ENCODE measurements at places on chromosomes 7 and 10.

- DNase-seq, result no peak
Observed at GRCh38 chr7:80098795-80099194, 35.8 kb upstream of the GNAI1 start.

GRCh38 chr7:151018421-151019129 lies 5.7 kb downstream of the ATG9B start:
- peak; percentile 24 for DNase-seq

DNA sequence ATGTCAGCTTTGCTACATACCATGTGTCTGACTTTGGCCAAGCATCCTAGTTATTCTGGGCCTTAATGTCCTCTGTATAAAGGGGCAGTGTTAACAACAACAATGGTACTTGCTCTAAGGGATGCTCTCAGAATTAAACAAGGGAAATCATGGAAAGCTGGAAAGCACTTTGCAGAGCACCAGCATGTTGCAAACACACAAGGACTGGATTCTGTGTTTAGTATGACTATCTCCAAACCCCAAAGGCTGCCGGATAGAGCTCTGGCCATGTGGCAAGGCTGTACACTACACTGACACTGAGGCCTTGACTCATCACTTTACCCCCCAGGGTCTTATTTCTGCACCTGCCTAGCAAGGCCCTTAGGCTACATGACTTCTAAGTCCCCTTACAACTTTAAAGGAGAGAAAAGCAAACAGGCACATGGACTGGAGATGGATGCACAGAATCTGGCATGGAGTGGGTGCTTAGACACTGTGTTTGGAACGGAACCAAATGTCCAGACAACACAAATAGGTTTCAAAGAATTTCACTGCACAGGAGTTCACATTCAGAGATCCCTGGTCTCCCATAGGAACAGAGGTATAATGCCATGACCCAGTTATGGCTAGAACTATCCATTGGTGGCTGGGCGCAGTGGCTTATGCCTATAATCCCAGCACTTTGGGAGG lies 74.6 kb downstream of the FAM13C start:
- no peak for DNase-seq

GRCh38 chr10:120453886-120454285 lies 3.1 kb upstream of the PLPP4 start:
- DNase-seq, result no peak

GRCh38 chr7:83614112-83614511 lies 34.8 kb downstream of the SEMA3E start:
- no peak for DNase-seq

DNA sequence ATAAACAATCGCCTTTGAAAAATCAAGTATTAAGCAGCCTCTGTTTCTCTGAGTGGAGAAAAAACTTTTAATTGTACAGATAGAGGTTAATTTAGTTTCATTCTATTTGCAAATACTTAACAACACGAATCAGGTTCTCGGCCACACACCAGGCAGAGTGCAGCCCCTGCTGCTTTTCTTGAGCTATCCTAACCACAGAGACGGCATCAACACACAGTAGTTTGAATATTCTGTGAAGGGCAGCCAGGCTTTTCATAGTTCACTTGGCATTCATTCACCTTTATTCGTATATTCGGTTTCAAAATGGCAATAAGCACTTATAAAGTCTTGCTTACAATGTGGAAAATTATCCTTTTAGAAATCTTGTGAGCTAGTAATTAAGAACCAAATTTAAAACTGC lies 5.7 kb downstream of the ADARB2 start:
- DNase-seq, result no peak

DNA sequence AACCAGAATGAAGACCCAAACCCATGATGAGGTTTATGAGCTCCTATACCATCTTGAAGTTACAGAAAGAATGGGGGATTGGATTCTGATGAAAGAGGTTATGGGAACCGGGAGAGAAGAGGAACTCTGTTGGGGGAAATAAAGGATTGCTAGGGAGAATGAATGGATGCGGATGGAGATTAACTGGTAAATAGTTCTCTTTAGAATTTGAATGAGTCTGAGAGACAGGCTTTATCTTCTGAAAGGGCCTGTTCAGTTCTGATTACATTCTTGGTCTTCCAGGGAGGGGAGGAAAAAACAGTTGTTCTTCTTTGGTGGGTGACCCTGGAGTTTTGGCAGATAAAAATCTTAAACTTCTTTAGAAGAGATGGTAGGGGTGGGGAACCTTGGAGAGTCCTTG lies 13.9 kb downstream of the SUGCT start:
- DNase-seq, result no peak

DNA sequence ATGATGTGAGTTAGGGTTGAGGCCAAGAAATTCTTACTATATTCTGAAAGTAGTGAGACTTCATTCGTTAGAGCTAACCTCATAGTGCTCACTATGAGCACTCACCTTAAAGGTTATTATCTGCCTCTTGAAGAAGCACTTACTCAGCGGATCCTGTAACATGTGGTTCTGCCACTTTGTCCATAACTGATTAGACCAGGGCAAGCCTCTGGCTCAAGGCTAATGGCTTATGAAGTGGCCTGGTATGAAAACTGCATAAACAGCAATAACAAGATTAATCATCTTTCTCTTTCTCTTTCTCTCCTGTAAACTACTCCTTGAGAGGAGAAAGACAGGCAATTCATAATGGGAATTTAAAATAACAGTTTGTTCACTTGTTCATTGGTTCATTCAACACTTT lies 82.8 kb downstream of the MAPK8 start:
- no peak for DNase-seq

GRCh38 chr10:12042409-12042796 lies 206 bp downstream of the UPF2 start:
- peak; percentile 32 for DNase-seq

GRCh38 chr7:66202441-66202840 lies 2.7 kb upstream of the TPST1 start:
- DNase-seq, result no peak

DNA sequence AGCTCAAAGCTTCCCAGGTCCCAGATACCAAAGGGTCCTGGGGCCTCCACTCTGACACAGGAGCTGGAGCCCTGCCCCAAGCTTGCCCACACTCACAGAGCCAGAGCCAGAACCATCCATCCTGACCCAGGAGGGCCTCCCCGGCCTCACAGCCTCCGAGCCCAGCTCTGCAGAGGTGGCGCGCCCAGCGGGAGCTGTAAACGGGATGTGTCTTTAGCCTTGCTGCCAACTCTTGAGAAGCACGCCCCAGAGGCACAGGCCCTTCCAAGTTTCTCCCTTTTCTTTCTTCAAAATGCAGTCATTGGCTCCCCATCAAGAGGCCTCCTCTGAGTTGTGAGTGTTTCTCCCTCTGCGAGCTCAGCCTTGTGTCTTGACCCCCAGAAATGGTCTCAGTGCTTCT lies 75.0 kb downstream of the PDGFA start:
- no peak for DNase-seq

- DNase-seq, result no peak
Observed at GRCh38 chr10:82742478-82742877, 867.5 kb downstream of the NRG3 start.

- DNase-seq, result no peak
Observed at GRCh38 chr10:127496035-127496434, 53.1 kb upstream of the NPS start.

DNA sequence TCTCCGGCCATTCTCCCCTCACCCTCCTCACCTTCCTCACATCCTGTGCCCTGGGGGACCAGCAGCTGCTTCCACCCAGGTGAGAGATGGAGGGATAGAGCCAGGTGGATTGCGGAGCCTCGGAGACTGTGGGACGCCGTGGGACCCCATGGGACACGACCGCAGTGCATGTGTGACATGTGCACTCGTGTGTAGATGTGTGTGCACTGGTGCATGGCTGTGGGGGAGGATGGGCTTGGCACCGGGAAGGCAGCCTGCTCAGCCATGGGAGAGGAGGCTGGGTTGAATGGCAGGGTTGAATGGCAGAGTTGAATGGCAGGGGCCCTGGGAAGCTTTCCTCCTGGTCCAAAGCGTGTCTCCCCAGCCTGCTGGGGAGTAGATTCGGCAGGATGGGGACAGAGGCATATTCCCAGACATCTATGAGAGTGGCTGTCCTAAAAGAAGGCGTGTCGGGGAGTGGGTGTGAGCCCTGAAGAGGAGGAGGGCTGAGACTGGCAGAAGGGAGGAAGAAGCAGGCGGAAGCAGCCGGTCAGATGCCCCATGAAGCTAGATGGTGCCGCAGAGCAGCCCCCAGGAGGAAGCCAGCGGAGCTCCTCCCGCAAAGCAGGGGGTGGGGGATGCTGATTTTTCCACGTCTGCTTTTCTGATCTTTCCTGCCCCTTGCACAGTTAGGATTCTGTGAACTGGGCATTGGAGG lies 815 bp downstream of the GIMAP8 start:
- peak; percentile 86 for DNase-seq

DNA sequence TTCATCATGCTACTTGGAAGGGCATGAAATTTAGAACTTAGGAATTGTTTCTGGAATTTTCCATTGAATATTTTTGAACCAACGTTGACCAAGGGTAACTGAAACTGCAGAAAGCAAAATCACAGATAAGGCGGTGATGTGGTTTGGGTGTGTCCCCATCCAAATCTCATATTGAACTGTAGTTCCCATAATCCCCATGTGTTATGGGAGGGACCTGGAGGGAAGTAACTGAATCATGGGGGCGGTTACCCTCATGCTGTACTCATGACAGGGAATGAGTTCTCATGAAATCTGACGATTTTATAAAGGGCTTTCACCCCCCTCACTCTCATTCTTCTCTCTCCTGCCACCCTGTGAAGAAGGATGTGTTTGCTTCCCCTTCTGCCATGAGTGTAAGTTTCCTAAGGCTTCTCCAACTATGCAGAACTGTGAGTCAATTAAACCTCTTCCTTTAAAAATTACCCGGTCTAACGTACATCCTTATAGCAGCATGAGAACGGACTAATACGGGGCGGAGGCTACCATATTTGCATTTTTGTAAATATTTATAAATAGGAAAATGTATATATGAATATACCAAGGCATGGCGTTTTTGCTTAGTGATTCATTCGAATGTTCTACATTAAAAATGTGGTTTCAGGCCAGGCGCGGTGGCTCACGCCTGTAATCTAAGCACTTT lies 12.4 kb downstream of the NMT2 start:
- no peak for DNase-seq

DNA sequence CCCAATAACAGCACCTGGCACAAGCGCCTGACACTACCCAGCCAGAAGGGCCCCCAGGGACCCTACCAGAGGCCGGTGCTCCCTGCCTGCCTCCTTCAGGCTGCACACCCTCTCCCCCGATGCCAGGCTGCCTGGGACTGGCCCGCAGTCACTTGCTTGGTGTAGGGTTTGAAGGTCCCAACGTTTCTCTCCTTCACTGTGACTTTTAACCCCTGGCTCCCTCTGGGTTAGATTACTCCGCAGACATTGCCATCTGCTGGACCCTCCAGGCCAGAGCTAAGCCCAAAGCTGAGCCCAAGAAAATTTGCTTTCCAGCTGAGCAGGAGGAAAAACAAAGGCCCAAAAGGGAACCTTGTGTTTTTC lies 6.9 kb downstream of the CDHR1 start:
- DNase-seq, result no peak

DNA sequence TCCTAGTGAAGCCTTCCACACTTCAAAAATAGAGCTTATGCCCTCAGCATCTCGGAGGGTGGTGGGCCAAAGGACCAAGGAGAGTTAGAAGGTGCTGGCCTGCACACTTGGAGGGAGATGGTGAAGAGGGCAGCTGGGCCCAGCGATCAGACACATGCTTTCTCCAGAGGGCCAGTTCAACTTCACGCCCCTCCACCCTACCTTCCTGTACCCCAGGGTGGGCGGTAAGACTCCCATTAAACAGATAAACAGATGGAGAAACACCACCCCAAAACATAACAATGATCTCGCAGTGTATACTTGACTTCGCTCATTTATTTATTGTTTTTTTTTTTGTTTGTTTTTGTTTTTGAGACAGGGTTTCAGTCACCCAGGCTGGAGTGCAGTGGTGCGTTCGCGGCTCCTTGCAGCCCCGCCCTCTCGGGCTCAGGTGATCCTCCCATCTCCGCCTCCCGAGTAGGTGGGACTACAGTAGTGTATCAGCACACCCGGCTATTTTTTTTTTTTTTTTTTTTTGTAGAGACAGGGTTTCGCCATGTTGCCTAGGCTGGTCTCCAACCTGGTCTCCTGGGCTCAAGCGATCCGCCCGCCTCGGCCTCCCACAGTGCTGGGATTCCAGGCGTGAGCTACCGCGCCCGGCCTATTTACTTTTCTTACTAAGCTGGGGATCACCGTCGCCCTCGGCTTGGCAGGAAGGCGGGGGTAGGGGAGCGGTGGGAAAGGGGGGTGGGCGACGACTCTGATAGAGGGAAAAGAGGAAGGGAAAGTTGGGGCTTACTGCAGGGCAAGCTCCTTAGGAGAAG lies 1.8 kb downstream of the C10orf95 start:
- DNase-seq, result peak; percentile 90

DNA sequence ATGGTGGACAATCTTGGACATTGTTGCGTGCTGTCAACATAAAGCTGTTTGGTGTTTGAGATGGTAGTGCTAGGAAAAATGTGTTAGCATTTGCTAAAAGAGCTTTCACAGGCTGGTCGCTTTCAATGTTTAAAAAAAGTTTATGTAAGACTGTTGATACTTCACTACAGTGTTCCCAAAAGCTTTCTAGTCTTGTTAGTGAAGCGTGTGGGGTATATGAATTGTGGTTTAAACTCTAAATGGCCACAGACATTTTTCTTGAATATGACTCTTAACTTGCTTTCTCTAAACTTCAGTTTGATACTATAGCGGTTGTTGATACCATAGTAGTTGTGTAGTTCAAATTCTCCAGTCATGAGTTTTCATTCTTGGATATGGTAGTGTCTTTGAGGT lies 44.9 kb downstream of the MCU start:
- no peak for DNase-seq

GRCh38 chr7:78543976-78544375 lies 745.4 kb downstream of the PHTF2 start:
- DNase-seq, result no peak

DNA sequence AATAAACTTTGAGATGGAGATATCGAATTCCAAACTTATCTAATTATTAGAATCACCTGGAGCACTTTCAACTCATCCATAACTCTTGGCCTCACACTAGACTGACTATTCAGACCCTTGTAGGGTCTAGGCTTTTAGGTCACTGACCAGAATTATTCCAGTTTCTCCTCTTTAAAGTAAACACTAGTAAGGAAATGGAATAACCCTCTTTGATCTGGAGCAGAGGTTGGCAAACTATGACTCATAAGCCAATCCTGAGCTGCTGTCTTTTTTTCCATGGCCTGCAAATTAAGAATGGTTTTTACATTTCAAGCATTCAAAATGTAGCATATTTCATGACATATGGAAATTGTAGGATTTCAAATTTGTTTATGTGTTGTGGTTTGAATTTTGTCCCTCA lies 1601.9 kb downstream of the REEP3 start:
- no peak for DNase-seq

GRCh38 chr10:133616371-133617130 lies 10.0 kb downstream of the FRG2B start:
- DNase-seq, result no peak

GRCh38 chr7:30019387-30019786 lies 7.1 kb downstream of the FKBP14 start:
- no peak for DNase-seq

GRCh38 chr7:55469271-55469681 lies 103.0 kb downstream of the VOPP1 start:
- DNase-seq, result peak; percentile 69

- DNase-seq, result no peak
Observed at GRCh38 chr7:37259319-37259821, 189.3 kb downstream of the ELMO1 start.

GRCh38 chr10:14184841-14185315 lies 145.8 kb downstream of the FRMD4A start:
- DNase-seq, result no peak

- no peak for DNase-seq
Observed at GRCh38 chr10:86863484-86863842, 94.0 kb downstream of the MMRN2 start.
